Neural crest cell (in vitro differentiated cells): ENCODE measurements at places on chromosomes 7 and 10. TPM values are rescaled to one million over a fixed set of nuclear protein-coding genes. Genes with fewer than 3 reads are reported as not detected.
A peak's percentile ranks its signal among the peaks of the same experiment; 100 is the strongest.

DNA sequence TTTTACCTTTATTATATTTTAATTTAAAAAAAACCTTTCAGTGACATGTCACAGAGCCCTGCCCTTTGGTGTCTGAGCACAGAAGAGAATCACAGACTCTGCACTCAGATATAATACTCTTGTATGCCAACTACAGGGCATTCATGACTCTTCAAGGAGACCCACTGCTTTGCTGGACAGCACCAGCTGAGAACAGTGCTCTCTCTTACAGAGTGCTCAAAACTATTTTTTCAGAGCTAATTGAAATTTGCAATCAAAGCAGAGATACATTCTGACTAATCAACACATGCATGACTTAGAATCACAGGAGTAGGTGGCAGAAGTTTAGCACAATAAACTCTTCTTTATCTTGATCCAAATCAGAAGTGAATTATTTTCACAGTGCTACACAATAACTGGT, 99.1 kb downstream of the OSBPL3 start:
- no peak for DNase-seq

- DNase-seq: no peak
These were observed 28.2 kb upstream of the ZPBP start for GRCh38 chr7:50121286-50121685.

GRCh38 chr7:92042056-92042737, 92.1 kb downstream of the CYP51A1 start:
- DNase-seq: no peak

DNA sequence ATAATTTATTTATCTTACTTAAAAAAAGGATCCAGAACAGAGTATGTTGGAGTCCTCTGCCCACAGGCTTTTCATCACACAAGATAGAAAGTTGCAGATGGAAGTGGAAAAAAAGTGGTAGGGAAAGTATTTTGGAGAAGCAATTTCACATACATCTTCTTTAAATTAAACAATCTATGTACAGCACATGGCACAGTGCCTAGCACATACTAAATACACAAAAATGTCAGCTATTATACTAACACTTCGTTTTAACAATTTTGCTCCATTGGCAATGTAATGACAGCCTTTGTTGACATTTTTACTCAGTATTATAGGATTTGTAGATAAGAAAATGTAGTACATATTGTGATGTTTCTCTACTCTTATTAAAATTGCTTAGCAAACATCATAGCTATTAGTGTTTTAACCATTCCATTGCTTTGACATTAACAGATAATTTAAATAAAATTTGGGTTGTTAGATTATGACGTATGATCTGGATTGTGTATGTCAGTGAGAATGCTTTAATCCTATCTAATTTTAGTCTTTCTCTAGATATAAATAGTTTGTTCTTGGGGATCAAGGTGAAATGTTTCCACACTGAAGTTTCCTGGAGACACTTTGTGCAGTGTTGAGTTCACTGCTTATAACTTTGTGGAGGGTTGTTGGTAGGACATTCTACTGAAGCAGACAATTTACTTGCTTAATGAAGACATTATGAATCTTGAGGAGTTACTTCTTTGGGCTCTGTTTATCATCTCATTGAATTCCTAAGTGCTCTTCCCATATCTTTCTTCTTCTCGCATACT, 202.8 kb upstream of the DKK1 start:
- no peak for DNase-seq

GRCh38 chr10:114110174-114110972, 63.6 kb downstream of the CCDC186 start:
- DNase-seq: no peak

- no peak for DNase-seq
These were observed 54.3 kb upstream of the DPYSL4 start for GRCh38 chr10:132132421-132132841.

DNA sequence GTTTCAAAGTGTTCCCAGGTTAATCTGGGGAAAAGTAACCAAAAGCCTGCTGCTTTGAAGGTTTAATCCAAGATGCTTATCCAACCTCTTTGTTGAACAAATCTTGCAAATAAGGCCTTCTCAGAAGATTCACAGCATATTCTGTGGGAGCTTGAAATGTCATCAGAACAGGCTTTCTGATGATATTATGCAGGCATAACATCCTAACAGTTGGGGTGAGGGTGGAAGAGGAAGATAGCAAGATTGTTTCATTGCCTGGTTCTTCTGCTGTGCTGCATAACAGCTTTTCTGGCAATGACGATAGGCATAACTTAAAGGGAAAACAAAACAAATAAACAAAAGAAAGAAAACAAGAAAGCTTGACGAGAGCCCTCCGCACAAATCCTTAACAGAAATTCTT, 217.4 kb downstream of the PHF14 start:
- no peak for DNase-seq

DNA sequence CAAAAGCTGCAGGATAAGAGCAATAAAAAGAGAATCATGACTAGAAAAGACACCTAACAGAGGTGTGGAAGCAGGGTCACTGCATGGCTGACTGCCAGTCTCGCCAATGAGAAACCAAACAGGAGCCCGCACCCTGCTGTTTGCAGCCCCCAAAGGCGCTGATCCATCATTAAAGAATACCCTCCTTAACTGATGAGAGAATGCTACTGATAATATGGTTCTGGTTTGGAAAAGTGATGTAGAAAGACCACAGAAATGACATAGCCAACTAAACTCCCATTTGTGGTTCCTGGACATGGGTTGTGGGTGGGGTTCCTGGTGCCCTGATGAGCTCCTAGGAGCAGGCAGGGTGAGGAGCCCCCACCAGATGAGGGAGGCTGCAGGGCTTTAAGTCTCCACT, 207.4 kb downstream of the TNS3 start:
- DNase-seq: no peak

DNA sequence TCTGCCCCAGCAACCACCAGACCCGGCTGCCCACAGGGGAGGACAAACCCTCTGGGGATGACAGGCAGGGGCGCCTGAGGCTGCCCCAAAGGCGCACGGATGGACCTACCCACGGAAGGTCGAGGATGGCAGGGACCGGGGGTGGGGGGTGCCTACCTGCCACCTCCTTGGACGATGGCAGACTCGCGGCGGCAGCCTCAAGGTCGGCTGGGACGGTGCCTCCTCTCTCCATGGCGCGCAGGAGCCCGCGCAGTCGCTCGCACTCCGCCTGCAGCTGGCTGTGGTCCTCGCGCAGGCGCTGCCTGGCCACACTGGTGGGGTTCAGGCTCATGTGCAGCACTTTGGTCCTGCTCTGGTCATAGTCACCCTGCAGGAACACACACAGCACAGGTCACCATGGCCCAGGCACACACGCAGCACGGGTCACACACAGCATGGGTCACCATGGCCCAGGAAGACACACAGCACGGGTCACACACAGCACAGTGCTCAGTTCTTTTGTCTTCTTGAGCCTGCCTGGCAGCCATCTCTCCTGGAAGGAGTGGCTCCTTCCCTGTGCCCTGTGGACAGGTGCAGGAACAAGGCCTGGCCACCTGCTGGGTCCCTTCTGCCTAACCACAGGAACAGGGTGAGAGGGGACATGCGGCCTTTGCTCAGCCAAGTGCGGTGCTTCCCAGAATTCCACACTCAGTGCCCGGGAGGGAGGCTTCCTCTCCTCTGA, 266.6 kb downstream of the ELFN1 start:
- no peak for DNase-seq

DNA sequence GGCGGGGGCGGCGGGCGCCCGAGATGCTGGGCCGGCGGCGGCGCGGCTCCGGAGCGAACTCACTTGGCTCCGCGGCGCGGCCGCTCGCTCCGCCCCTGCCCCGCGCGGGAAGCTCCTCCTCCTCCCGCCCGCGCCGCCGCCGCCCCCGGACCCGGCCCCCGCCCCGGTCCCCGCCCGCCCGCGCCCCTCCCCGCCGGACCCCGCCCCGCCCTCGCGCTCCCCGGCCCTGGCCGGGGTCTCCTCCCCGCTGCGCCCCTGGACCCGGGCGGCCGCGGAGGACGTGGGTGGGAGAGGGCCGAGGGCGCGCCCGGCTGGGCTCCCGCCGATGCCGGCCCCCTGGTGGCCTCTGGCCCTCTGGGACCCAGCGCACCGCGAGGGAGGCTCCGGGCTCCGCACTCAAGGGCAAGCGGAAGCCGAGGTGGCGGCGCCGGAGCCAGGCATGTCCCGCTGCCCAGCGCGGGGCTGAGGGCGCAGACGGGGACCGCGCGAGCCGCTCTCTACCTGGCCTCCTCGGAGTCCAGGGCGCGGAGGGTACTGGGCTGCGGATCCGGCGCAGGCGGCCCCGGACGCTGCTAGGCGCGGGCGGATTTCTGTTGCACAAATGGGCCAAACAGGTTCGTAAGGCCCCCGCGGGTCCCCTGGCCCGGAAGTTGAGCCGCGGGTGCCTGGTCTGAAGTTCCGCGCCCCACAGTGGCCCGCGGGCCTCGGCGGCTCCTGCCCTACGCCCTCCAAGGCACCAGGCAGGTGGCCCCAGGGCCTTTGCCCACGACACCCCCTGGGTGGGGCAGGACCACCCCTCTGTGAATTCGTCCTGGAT, at the start of gene TCERG1L:
TSS of gene TCERG1L (minus strand) at position 61 of the 817 bp plus-strand sequence. CDS start 86 bp downstream, outside the sequence.
- DNase-seq: peak; percentile 63

DNA sequence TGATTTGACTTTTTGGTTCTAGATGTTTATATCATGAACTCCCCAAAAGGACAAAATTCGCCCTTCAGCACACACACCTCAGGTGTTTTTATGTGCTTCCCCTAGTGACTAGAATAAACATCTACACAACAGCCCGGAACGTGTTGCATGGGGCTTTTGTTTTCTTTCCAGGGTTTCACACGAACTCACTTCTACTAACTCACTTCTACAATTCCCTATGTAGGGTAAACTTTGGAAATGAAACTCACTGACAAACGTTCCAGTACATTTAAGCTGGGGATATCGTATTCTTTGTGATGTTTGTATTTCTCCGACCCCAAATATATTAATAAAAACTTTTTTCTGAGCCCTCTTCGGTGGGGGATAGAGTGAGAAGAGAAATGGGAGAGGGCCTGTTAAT, 1.4 kb downstream of the TRA2A start:
- no peak for DNase-seq

DNA sequence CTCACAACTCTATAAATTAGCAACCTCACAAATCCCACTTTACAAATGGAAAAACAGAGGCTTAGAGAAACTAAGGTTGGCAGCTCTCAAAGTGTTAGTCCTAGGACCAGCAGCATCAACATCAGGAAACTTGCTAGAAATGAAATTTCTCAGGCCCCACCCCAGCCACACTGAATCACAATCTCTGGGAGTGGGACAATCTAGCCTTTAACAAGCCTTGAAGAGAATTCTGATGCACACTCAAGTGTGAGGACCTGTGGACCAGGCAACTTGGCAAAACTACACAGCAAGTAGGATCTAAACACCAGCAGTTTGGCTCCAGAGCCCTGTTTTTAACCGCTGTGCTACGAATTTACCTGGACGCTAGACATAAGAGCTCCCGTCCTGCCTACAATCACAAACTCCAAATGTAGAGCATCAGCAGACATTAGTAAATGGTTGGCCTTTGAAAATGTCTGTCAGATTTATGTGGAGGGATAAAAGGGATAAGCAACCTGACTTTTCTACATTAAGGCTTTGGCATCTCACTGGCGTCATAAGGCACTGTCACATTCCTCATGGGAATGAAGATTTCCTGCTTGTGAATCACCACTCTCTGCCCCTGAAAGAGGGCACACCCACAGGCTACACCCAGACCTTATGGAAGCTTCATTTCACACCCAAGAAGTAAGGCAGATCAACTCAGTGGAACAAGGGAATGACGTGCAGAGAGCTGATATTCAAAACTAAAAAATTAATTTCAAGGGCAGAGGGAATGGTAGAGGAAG, 34.5 kb downstream of the PPP1R3C start:
- DNase-seq: no peak

DNA sequence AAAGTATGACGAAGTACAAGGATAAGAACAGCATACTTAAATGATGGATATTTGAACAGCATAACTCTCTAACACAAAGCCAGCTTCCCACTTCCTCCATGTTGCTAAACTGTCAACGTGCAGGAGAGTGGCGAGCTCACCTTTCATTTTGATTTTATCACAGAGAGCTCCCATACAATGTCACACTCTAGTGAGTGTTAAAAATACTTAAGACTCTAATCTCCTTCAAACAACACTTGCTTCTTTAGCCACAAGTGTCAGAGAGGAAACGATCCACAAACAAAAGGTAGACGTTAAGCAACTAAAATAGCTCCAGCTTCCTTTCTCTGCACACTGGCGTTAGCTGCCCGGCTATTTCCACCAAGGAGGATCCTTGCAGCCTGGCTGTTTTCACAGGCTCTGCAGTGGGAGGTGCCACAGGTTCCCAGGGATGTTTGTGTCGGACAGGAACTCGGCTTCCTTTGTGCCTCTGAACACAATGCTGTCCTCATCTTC, 194.6 kb downstream of the COBL start:
- peak; percentile 4 for DNase-seq

DNA sequence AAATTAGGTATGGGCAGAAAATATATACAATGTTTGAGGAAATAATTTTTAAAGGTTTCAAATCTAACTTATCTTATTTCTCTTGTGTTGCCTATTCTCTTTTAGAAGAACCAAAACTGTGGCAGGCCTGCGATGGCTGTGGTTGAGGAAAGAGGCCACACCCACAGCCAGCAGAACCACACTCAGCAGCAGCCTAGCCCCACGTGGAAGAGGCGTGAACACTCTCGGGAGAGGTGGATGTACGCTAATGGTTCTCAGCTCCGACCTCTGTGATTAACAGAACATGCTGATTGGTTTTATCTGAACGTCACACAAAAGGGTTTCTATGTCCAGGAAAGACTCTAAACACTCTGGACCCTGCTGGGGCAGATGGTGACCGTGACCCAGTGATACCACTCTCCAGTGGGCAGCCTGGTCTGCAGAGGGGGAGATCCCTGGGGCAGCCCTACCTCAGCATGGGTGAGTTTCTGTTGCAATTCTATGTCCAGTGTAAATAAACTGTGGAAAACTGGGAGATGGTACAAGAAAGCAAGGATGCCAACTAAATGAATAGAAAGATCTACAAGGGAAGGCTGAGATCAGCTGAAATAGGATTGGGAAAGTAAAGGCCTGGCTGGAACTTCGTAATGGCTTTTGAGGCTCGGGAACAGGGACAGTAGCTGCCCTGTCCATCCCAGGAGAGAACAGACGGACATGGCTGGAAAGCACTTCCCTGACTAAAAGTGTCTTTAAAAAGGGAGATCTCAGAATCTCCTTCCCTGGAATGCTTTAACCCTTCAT, 26.6 kb downstream of the DIP2C start:
- DNase-seq: no peak

- peak; percentile 17 for DNase-seq
These were observed 21.0 kb downstream of the ZCWPW1 start for GRCh38 chr7:100407285-100408180.

GRCh38 chr10:44383749-44384600, 922 bp downstream of the CXCL12 start:
- no peak for DNase-seq

GRCh38 chr10:123309731-123310130, 155.5 kb downstream of the BUB3 start:
- no peak for DNase-seq

GRCh38 chr7:91517201-91517785, 253.1 kb downstream of the FZD1 start:
- DNase-seq: no peak

GRCh38 chr10:125021686-125022344, 79.9 kb downstream of the ZRANB1 start:
- DNase-seq: no peak

GPR37 gene
- 4.9 and 6.0 TPM in 2 replicates for total RNA-seq

SYCE1 gene
- not detected in 2 replicates for total RNA-seq

THSD7A gene
- 4.8 and 5.5 TPM in 2 replicates for total RNA-seq

FAM25A gene
- total RNA-seq: not detected in 2 replicates

KCNH2 gene
- total RNA-seq: 10.7 and 12.4 TPM in 2 replicates

MYH16 gene
- total RNA-seq: not detected in 2 replicates

ERVW-1 gene
- not detected in 2 replicates for total RNA-seq
